ENCODE measurements at places on chromosomes 16 and 17.

- DNase-seq = no peak
Observed at GRCh38 chr16:71843572-71843971, 2.2 kb upstream of the ATXN1L start.

GRCh38 chr17:57195785-57196460 is 60.4 kb upstream of the MSI2 start:
- peak; percentile 51 for DNase-seq

DNA sequence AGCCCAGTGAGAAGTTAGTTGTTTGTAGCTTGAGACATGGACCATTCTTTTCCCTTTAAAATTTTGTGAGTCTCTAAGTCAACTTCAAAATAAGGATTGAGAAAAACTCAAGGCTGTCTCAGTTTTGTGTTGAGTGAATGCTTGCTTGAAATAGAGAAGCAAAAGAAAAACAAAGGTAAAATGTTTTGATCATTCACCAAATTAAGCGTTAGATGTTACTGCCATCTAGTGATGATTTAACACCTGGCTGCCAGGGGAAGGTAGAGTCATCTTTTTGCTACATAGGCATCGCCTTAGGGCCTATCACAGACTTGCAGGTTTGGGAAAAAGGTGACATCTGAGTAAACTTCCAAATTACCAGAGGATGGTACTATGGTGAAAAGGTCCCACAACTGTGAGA is 74.4 kb downstream of the PCTP start:
- no peak for DNase-seq

GRCh38 chr17:71164561-71164960 is 956.3 kb upstream of the SOX9 start:
- no peak for DNase-seq

DNA sequence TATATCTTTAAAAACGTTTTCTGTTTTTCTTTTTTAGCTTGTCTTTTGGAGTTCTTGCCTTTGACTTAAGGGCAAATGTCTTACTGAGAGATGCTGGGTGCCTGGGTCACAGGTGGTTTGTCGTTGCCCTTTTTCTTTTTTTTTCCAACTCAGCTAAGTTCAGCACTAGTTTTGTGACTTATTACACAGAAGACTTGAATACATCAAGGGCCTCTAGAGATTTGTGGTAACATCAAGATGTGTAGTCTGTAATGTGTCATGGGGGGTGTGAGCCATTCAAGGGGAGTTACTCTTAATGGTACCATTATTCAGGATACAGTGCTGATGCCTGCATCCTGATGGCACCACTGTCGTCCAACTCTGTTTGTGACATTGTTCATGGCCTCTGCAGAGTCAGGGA is 95.1 kb downstream of the PRKCA start:
- DNase-seq = no peak

GRCh38 chr16:81440888-81441761 is 3.5 kb upstream of the CMIP start:
- no peak for DNase-seq

DNA sequence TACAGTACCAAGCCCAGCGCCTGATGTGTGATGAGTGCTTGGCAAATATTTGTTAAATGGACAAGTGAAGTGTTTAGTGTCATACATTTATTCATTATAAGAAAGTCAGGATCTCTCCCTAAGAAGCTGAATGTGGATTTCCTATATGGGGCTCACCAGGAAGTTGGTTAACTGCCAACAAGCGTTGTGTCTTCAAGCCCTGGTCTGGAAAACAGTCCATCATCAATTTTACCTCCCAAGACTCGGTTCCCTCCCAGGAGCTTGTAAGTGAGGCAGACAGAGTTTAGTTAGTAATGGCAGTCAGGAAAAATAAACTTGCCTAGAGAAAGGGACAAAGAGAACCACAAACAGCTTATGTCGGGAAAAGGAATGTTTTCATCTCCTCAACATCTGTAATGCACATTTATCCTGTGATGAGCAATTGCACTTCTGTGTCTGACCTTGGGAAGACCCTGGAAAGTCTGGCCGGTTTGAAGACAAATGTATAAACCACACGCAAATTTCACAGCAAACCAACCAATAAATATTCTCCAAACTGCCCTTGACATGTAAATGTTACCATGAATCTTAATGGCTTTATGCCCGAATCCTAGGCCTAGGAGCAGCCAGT is 28.3 kb downstream of the C16orf95 start:
- DNase-seq = no peak

DNA sequence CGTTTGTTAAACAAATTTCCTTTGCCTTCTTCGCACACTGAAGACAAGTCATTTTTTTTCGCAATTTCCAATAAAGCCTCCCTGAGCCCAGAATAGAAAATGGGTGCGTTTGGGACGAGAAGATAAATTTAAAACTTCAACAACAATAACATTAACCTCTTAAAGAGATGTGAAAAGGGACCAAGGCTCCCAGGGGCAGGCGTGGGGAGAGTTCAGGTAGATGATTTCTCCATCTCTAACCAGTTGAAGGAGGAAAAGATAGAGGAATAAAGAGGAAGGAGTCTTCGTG is 1.3 kb upstream of the HOXB4 start:
- no peak for DNase-seq

GRCh38 chr16:53414381-53414780 is 19.9 kb upstream of the RBL2 start:
- DNase-seq = no peak

GRCh38 chr16:76926595-76926994 is 264.4 kb upstream of the MON1B start:
- no peak for DNase-seq

DNA sequence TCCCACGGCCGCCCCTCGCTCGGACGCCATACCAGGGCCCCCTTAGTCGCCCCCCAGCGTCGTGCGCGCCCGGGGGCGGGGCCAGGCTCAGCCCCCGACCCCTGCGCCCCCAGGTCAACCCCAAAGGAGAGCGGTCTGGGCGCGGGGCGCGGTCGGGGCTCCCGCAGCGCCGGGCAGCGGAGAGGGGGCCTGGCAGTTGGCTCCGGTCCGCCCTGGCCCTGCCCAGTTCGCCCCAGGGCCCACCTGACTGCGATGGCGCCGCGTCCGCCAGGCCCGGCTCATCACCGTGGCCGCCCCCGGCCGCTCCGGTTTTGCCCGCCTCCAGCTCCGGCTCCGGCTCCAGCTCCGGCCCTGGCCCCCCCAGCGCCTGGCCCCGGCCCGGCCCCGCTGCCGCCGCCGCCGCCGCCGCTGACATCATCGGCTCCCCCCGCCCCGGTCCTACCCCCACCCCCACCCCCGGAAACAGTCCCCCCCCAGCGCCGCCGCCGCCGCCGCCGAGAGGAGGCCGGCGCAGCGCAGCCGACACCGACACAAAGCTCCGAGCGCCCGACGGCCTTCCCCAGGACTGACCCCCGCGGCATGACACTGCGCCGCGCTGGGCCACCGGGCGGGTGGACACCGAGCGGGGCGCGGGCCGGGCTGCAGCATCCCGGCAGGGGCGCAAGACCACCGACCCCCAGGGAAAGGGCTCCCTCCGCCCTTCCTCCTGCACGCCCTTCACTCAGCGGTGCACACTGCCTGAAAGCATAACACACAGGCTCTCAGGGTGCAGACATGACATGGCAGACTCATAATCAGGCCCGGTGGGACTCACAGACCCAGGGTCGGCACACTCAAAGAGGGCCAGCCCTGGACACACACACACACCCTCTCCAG is at the start of gene ZBTB4:
Gene ZBTB4, minus strand, starts transcription at position 419 of the 876 bp plus-strand sequence. CDS start 12,830 bp downstream, outside the sequence.
- peak; percentile 21 for DNase-seq

GRCh38 chr16:84785843-84786581 is 33.8 kb upstream of the CRISPLD2 start:
- DNase-seq = no peak

- DNase-seq = no peak
Observed at GRCh38 chr17:63268827-63269226, 177.3 kb downstream of the CYB561 start.

DNA sequence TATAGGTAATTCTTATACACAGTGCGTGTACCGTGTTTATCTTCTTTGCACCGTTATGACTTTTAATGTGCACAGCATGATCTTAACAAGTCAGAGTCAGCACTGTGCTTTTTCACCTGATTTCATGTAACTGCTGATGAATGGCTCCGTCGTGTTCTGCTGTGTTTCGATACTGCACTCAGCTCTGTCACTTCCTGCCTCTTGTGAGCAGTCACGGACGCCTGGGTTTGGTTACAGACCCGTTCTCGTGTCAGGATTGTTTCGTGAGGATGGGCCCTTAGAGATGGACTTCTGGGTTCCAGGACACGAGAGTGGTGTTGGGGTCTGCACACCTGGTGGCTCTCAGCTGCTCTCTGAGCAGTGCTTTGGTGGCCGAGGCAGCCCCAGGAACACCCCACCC is 24.6 kb downstream of the TBCD start:
- DNase-seq = no peak

DNA sequence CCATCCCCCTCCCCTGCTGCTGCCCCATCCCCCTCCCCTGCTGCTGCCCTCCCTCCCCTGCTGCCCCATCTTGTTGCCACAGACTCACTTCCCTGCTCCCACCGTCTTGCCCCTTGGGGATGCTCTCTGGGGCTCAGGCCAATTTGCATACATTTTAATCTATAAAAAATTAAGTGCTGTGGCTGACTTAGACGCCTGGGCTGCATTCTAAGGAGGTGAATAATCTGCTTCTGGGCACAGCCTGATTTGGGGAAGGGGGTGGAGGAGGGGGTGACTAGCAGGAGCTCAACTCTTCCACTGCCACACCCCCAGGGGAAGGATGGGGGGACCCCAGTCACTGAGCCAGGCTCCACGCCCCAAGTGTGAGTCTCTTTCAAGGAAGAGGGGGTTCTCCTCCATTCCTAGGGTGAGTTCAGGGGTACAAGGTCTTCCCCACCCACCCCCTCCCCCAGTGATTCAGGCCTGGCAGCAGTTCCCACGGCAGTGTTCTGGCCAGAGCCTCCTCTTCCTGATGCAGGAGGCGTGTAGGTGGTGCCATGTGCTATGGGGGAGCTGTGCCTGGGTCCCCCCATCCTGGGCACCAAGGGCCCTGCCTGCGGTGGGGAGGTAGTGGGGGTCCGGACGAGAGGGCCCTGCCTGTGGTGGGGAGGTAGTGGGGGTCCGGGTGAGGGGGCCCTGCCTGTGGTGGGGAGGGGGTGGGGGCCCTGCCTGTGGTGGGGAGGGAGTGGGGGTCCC is 5.0 kb downstream of the DPH1 start:
- no peak for DNase-seq

- DNase-seq = no peak
Observed at GRCh38 chr17:72411124-72411563, 290.3 kb downstream of the SOX9 start.

GRCh38 chr17:32593003-32593402 is 106.2 kb downstream of the CDK5R1 start:
- no peak for DNase-seq

GRCh38 chr16:57801098-57801808 is 1.0 kb downstream of the KIFC3 start:
- no peak for DNase-seq

GRCh38 chr16:66919569-66920298 is 1.0 kb upstream of the CDH16 start:
- no peak for DNase-seq

DNA sequence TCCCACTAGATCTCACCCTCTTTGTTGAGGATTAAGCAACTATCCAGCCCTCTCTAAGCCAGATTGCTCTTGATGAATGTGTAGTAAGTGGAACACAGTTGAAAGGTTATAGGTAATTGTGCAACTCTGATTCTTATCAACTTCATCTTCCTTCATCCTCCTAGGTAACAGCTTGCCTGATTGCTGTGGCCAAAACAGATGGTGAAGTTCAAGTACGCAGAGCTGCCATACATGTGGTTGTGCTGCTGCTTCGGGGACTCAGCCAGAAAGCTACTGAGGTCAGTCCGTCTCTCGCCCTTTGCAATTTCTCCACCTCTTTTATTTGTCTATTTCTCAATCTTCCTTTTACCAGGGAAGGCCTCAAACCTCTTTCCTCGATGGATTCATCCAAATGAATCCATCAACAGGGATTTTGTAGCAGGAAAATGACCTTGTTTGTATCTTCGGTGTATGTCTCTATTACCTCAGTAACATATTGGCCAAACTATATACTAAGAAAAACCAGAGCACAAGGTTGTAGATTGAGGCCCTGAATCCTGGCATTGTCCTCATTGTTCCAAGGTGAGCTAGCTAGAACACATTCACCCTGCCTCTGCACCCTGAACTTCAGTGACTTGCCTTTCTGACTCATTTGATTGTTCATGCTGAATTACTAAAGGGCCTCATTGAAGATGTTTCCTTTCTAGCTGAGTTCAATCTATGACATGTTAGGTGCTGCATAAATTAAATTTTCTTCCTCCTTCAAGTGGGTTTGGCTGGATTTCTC is 65.1 kb upstream of the HAS3 start:
- DNase-seq = no peak

DNA sequence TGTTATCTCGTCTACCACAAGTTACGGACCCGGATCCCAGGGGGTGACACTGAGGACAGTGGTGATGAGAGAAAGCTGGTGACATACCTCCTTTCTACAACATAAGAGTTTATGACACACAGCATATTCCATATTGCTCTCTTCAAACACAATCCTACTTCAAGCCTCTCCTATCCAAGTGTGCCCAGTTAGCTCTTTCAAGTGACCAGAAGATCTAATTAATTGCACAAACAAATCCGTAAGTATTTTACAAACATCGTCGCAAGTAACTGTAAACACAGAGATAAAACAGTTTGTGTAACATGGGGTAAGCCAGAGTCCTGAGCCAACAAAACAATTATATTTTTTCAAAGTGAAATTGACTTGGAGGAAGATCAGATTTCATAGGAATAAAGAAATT is 235.0 kb downstream of the CHD9NB start:
- no peak for DNase-seq

DNA sequence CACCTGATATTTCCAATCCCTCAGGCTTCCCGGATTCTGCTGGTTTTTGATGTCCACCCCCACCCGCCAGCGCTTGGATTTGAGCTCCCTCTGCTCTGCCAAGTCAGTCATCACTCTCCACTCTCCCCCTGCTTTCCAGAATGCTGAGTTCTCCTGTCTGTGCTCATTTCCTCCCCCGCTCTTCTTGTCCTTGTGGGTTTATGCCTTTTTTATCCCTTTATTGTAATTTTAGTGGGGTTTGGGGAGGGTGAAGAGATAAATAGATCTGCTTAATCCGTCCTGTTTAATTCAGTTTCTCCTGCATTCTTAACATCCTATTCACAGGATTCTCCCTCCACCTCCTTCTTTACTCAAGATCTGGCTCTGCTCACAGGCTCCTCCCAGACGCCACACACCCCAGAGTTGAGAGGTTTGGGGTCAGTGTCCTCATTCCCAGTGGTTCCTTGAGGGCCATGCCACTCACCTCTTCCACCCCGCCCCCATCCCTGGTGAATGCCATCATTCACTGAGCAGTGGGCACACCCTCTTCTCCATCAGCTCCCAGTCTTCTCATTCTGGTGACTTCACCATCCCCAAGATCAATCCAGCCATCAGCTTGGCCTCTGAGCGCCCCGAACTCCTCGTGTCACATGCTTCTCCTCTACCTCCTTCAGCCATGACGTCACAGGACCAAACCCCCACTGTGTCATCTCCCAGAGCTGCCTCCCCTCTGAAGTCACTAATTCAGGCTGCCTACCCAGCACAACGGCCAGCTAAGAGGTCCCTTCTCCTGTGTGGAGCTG is 15.1 kb upstream of the GUCY2D start:
- no peak for DNase-seq

- no peak for DNase-seq
Observed at GRCh38 chr16:1416521-1416941, 2.0 kb upstream of the UNKL start.
